Activated CD4-positive, alpha-beta T cell treated with anti-CD3 and anti-CD28 coated beads, Interleukin-2, Interleukin-6, amounts not matched to agents 100 ng/mL and 50 ng/mL, durations not matched to agents 16 hours and 8 hours (primary cell): ENCODE measurements at places on chromosomes 5 and 9.
A peak's percentile ranks its signal among the peaks of the same experiment; 100 is the strongest.

GRCh38 chr5:159782197-159782994 lies 133.9 kb upstream of the ADRA1B start:
- no peak for DNase-seq

DNA sequence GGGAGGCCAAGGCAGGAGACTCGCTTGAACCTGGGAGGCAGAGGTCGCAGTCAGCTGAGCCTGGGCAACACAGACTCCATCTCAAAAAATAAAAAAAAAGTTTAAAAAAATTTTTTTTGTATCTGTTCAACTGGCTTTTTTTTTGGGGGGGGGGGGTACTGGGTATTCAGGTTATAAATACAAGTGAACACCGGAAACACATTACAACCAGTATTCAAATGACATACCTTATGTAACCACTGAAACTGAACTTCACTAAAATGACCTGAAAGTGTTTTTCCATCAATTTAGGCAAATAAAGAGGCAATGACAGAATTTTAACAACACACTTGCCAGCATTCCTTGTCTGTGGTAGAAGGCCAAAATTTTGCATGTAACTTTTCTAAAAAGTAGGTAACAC lies 33.5 kb downstream of the STRBP start:
- DNase-seq, result no peak

DNA sequence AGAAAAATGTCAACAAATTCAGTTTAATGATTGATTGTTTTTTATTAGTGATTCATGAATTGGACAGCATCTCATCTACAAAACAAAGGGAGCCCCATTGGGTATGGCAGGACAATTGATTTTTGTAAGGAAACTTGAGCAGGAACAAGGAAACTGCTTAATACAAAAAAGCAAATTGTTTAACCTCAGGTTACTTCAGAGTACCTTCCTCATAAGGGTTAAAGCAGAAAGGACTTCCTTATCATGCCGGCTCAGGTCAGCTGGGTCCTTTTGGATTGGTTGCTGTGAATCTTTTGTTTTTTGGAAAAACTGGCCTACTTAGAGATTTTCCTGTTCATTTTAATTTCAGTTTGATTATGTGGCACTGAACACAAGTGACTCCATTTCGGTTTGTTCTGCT lies 211.8 kb downstream of the ARRDC3 start:
- DNase-seq, result no peak

DNA sequence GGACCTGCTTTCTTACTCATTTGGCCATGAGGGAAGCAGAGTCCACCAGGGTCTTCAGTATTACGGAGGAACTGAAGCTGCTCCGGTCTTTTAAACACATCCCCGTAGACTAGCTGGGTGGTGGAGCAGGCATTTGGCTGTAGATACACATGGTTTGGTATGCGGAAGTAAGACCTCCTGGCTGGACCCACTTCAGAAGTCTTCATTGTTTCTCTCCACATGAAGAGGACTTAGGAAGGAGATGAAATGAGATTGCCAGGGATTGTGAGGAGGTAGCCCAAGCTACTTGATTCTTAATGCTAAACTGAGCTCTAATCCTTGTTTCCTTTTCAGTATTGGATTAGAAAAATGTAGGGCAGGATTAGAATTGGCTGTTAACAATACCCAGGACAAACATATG lies 32.9 kb downstream of the STXBP1 start:
- no peak for DNase-seq

- DNase-seq, result no peak
Measured at GRCh38 chr5:173953528-173954090, 35.4 kb upstream of the C5orf47 start.

GRCh38 chr9:76020652-76021051 lies 130.2 kb downstream of the PCSK5 start:
- no peak for DNase-seq

GRCh38 chr5:91269198-91269597 lies 113.9 kb downstream of the ARRDC3 start:
- DNase-seq, result peak; percentile 73

GRCh38 chr5:1915316-1915715 lies 32.6 kb upstream of the IRX4 start:
- DNase-seq, result no peak

DNA sequence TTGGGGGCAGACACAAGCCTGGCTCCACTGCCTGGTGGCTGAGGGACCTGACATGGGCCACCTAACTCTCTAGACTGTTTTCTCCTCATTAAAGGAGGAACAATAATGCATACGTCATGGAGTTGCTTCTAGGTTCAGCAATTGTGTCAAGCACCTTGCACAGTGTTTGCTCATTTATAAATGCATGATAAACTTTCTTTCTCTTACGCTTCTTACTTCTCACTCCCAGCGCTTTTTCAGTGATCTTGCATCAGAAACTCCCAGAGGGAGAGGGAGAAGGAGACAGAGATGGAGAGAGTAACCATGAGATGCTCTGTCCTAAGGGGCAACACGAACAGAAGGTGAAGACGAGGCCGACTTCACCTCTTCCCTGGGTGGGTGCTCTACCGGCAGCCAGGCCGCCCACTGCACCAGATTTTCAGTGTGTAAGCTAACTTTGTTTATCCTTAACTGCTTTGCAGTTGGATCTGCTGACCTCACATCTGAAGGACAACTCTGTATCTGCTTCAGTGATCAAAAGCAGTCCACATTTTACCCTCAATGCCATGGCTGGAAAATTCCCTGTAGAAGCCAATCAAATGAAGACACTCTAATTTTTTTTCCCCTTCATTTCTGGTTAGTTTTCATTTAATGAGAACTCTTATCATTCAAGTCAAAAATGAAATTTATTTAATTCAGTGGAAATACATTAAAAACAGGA lies 35.3 kb downstream of the MED27 start:
- DNase-seq, result no peak

- DNase-seq, result no peak
Measured at GRCh38 chr9:70465904-70466303, 51.4 kb upstream of the KLF9 start.

DNA sequence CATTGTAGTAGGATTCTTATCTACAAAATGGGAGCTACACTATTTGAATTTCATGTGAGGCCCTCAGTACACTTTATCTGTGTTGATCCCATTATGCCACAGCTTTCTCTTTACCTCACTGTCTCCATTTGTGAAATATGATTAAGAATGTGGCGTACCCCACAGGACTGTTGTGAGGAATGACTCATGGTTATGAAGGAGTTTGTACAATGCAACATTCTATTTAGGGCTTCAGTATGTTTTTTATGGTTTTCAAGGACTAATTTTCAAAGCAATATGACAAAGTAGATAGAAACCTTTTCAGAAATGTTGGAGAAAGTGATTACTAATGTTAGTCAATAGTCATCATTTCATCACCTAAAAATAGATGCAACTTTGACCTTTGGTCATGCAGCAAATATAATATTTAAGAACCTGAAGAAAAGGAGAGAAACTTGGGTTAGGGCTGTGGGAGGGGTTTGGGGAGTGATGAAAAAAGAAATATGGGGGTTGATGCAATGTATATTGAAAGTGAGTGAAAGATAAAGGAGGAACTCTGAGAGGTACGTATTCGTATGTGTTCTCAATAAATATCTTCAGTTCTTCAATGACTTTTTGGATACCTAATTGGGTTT lies 53.7 kb upstream of the PIP5K1B start:
- peak; percentile 36 for DNase-seq

GRCh38 chr9:93265972-93266371 lies 82.0 kb downstream of the WNK2 start:
- no peak for DNase-seq

- DNase-seq, result no peak
Measured at GRCh38 chr5:1288439-1289335, 6.2 kb downstream of the TERT start.

DNA sequence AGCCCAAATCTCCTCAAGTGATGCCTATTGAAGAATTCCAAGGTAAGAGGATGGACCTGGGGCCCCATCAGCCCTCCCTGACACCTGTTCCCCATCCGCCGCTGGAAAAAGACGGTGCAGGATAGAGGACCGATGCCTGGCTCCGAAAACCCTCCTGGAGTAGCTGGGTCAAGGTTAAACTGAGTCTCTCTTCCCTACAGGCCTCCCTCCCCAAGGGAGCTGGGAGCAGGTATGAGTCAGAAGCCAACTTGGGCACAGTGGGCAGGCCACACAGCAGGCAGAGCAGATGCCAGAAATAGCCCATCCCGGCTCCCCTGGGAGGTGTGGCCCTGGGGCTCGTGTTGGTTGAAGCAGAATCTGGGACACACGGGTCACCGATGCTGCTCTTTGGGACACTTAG lies 75.6 kb downstream of the NTNG2 start:
- no peak for DNase-seq

DNA sequence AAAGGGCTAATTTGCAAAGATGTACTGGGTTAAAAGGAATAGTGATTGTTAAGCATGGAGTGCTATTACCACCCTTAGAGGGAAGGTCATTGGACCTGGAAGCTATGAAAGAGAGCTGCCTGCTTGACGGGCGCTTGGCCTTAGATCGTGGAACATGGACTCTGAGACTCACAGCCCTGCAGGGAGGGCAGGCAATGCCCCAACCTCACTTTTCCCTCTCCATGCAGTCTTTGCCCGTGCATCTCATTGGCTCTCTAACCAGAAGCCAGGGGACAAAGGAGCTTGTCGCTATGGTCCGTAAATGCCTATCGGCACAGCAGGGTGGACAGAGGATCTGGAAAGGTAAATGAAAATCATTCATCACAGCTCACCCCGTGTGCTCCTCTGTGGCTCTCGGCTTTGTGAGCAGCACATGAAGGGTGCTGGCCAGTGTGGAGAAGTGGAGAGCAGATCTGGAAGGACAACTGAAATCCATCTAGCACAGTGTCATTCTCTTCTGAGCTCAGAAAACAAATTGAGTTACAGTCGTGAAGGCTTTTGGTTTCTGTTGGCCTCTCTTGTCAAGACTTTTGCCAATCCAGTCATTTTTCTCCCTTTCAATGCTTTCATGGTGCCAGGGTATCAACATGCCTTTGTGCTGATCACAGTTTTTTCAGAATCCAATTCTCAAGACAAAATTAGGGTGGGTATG lies 186.2 kb downstream of the SNX18 start:
- DNase-seq, result no peak

DNA sequence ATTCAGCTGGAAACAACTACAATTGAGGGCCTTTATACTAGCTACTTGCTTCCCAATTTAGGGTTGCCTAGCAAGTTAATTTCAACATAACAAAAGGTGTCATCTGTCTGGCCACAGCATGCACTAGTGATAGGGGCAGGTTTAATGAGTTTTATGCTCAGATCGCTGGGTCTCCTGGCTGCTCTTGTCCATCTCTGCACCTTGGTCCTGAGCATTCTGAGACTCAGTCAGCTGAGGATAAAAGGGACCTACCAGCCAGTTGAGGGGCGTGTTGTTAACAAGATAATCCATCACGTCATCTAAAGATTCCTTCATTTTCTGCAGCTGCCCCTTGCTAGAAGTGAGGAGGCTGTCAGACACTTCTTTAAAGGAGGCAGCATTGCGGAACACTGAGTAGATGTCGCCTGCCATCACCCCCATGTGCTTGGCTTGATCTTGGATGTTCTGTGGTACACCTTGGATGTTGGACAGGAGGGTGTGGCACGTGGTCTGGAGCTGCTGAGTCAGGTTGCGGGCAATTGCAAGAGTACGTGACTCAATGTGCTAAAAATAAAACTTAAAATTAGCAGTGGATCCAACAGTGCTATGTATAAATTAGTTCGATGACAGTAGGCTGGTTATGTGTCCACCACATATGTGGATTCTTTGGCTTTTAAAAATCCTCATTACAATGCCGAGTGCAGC lies 11.0 kb downstream of the PLIN2 start:
- DNase-seq, result no peak

GRCh38 chr5:156359476-156359875 lies 32.5 kb downstream of the SGCD start:
- DNase-seq, result no peak

DNA sequence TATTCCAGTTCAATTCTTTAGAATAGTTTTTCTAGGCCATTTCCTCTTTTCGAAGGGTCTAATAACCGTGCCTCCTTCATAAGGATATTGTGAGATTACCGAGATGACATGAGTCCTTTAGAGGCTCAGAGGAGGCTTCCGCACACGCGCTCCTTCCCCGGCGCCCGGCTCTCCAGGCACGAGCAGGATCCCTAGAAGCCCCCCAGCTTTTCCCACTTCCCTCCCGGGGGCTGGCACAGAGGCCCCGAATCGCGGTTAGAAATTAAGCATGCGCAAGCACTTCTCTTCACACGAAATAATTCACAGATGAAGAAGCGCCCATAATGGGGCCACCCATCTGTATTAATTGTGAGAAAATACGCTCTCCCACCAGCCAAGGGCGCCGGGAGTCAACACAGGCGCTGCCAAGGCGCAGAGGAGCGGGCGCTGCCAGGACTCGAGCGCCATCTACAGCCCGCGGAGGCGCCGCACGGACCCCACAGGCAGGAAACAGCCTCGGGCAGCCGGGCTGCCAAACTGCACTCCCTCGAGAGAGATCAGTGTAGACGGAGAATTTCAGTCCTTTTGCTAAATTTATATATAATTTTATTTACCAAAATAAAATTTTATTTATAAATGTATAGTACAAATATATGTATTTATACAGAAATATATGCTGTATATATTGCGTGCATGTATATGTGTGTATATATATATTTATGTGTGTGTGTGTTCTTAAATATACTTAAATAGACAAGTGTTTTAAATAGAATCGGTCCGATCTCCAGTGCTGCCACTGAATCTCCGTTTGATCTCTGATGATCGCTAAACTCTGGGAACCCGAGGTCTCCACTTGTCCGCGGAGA lies 258.1 kb upstream of the NFIL3 start:
- DNase-seq, result peak; percentile 79

- peak; percentile 84 for DNase-seq
Measured at GRCh38 chr9:110156902-110157301, 51.1 kb downstream of the C9orf152 start.

DNA sequence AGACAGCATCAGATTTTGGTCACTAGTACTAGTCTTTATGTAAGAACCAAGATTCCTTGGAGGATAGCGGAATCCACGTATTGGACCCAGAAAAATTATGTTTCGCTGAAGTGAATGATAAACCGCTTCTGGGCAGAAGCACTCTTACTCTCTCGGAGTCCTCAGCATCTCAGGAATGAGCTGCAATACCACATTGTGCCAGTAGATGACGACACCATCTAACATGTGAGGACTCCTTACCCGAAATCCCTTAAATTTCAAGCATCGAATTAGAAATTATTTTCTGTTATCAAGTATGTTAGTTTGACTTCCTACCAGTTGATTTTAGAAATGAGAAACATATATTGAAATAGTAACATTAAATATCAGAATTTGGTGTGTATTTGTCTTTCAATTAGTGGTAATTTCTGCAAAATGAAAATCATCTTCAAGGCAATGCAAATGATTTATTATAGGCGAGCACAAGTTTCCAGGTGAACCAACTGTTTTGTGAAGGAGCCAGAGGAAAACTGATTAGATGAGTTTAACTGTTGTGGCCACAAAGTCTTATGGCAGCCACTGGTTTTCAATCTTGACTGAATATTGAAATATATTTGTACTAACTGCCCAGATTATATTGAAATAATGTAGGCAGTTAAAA lies 66.0 kb upstream of the CAMK4 start:
- peak; percentile 84 for DNase-seq
